ENCODE measurements at places on chromosomes 6 and 20.

DNA sequence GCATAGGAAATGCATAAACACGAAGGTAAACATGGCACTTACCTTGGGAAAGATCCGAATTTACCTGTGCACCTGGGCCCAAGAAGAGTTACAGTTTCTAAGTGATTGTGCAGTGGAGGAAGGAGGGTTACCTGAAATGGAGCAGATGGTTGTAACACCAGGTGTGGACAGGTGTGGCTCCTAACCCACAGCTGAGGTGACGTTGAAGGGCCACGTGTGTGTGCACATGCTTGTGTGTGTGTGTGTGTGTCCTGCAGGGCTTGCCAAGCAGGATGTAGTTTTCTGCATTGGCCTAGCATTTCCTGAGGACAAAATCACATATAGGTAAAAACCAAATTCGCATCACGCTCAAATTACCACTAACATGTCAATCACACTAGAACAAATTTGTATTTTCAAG, 240.8 kb downstream of the ANKRD60 start:
- no peak for DNase-seq

DNA sequence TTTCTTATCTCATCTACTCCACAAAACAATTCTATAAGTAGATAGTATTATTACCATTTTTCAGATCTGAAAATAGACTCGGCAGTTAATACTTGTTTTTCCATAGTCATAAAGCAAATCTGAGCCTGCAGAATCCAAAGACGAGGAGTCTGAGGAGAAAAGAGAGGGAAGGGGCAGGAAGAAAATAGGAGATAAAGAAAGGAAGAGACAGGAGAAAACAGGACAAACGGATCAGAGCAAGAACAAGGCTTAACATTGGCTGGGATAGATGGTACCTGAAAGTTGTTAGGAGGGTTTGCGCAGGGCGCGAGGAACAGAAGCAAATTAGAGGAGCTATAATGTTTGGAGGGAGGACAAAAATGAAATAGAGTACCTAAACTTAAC, 639 bp upstream of the PPIL1 start:
- DNase-seq: no peak

DNA sequence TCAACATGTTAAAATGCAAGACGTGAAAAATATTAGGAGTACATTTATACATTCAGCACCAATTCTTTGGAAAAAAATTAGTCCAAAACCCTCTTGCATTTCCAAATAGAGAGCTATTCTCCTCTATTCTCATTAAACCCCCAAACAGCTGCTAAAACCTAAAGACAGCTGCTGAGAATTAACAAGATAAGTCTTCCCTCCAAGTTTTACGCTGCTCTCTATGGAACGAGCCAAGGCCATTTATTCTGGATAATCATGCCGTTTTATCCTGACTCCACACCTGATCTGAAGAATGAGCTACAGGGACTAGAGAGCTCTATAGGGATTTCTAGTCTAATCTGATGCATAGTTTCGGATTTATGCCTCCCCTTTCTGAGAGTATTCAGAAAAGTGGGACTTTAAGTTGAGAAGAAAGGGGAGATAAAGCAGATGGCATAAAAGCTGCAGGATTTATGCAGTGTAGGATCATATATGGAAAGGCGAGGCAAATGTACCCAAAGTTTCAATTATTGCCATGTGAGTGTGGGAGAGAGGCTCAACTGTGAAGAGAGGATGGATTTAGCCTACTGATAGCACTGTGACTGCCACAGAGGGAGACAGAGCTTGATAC, 64.7 kb upstream of the HS3ST5 start:
- DNase-seq: no peak

- DNase-seq: no peak
Observed at GRCh38 chr20:57892471-57892870, 182.7 kb upstream of the PMEPA1 start.

- no peak for DNase-seq
Observed at GRCh38 chr6:56499095-56499494, 143.6 kb downstream of the DST start.

DNA sequence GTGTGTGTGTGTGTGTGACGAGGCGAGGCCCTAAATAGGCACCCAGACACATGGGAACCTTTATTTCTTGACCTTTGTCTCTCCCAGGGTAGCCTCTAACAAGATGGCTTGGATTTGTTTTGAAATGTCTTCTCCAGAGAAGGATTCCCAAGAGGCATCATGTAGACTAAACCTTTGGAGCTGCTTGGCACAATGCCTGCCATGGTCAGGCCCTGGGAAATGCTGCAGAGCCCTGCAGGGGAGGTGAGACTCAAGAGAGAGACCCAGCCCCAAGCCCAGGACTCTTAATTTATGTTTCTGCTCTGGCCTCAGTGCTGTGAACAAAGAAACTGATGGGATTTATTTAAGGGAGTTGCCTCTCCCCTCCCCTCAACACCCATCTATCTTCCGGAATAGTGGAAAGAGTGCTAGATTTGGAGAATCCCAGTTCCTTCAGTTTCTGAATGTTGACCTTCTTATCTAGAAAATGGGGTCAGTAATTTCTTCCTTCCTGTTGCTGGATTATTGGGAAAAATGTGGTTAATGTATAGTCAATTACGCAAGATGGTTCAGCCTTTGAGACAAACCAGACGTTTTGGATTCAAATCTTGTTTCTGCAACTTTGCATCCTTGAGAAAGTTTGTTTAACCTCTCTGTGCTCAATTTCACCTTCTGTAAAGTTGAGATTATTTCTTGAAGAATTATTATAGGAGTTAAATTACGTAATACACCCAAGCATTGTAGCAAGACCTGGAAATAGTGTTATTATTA, 434.8 kb downstream of the MAFB start:
- no peak for DNase-seq

- no peak for DNase-seq
Observed at GRCh38 chr6:51349857-51350256, 531.2 kb downstream of the TFAP2B start.

DNA sequence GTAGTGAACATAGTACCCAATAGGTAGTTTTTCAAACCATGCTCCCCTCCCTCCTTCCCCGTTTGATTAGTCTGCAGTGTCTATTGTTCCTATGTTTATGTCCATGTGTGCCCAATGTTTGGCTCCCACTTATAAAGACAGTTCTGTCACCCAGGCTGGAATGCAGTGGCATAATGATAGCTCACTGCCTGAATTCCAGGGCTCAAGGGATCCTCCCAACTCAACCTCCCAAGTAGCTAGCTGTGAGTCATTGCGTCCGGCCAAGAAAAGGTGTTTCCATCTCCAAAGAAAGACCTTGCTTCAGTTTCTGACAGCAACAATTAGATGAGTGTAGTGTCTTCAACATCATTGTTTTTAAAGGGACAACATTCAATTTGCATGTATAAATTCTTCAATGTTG, 131.1 kb upstream of the CEP162 start:
- DNase-seq: no peak

DNA sequence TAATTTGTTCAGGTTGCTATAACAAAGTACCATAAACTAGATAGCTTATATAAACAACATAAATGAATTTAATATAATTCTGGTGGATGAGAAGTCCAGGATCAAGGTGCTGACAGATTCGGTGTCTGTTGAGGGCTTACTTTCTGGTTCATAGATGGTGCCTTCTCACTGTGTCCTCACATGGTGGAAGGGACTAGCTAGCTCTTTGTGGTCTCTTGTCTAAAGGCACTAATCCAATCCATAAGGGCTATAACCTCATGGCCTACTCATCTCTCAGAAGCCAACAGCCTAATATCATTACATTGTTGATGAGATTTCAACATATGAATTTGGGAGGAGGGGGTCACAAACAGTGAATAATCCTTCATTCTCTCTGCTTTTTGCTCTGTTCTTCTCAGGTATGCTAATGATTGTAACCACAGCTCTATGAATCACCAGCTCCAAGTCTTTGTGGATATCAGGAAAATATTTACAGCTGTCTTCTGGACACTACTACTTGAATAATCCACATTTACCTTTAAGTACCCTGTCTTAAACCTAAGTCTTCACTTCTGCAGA, 122.3 kb downstream of the NKAIN2 start:
- no peak for DNase-seq

- no peak for DNase-seq
Observed at GRCh38 chr6:168541307-168541706, 100.3 kb downstream of the SMOC2 start.

GRCh38 chr6:14126191-14126590, 8.6 kb downstream of the CD83 start:
- no peak for DNase-seq

GRCh38 chr6:50922579-50923525, 104.2 kb downstream of the TFAP2B start:
- no peak for DNase-seq

DNA sequence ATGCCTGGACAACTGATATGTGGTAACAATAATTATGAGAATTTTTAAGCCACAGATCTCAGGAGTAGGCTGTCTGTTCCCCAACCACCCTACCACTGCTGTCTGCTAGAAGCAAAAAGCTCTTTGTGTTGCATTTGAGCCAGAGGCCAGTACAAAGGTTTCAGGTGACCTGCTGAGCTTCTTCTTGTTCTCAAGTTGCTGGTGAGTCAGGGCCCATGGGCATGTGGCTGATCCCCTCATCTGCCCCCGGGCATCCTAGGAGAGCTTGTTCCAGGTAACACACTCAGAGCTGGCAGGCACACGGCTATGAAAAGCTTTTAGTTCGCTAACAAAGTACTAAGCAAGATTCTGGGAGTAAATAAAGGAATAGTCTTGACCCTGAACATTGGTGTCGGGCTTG, 285.3 kb downstream of the CDC5L start:
- DNase-seq: no peak

Data from NCI-H1694 (cell line).